ENCODE measurements at places on chromosomes 5 and 9.

DNA sequence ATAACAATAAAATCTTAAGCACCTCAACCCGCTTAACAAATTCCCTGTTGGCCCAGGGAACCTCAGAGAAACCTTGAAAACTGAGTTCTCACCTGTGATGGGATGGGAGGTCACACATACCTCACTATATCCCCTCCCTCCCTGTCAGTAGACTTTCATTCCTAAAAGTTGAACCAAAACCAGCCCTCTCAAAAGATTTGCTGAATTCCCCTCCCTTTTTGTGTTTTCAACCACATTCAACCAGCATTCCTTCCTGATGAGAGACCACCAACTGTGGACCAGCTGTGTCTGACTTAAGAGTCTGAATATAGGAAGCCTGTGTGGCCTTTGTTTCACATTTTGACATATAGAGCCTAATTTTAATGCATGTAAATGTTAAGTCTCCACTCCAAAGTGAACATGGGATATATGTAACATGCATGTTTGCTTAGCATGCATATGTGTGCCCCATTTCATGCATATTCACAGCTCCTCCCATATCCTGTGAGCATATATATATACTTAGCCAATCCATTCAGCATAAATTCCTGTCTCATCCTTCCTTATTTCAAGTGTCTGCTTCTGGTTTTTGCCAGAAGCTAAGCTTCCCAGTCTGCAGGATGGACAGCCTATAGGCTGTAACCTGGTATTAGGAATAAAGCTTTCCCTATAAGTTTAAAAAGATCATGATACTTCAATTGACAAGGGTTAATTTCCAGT lies 604.6 kb downstream of the PTPRD start:
- no peak for DNase-seq

GRCh38 chr9:70352802-70353201 lies 61.7 kb downstream of the KLF9 start:
- peak; percentile 11 for DNase-seq

GRCh38 chr9:121937240-121937639 lies 155.9 kb downstream of the TTLL11 start:
- DNase-seq: no peak

DNA sequence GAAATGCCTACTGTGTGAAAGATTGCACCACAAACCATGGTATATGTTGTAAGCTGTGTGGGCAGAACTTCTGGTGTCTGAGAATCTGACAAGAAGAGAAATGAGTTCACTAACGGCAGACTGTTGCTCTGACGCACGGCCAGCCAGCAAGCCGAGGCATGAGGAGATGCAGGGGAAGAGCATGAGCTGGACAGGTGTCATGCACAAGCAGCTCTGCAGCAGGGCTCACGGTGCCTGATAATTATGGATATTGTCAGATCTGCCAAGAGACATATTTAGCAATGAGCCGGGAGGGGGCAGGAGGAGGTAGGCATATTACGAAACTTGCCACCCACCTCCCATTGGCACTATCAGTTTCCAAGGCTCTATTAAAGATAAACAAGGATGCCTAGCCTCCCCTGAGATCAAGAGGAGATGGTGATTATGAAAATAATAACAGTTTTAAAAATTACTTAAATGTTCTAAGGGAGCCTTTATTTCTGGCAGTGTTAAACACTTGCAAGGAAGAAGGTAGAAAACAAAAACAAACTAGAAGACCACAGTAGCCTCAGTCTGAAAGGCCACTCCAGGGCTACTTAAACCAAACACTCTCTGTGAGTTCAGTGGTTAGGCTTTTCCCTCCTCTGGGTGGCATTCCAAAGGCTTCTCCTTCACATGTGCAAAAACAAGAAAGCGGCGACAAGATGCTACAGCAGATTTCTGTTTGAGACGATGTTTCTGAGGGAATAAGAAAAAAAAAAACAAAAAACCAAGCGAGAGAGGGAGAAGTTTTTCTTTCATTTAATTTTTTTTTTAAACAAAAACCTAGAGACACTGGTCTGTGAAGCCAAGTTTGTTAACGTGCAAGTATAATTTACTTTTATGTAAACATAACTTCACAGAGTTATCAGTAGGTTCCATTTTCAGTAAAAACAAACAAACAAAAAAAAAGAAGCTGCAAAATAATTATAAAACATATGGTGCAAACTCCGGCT lies 339.5 kb downstream of the BNC2 start:
- no peak for DNase-seq

- DNase-seq: peak; percentile 61
These were observed 29.7 kb upstream of the AUH start for GRCh38 chr9:91391412-91391811.

DNA sequence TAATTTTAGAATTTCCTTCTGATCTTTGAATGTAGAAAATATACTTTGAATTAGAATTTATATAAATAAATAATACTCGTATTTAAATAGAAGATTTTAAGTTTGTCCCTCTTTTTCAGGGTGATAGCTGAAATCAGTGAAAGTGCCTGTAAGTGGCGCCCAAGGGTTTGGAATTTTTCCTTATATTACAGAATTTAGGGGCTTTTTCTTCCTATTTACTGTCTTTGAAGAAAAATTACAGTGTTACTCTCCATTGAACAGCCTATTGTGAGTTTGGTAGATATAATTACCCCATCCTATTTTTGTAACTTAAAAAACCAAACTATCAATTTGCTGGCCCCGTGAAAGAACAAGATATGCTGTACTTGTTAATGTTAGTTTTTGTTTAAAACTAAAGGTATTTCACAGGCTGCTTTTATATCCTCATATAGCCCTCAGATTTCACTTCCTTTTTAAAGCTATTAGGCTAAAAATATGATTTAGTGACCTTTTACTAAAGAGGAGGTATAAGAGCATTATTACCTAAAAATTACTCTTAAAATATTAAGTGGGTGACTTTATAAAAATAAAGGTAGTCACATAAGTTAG lies 3.2 kb downstream of the MAP3K1 start:
- peak; percentile 57 for DNase-seq

DNA sequence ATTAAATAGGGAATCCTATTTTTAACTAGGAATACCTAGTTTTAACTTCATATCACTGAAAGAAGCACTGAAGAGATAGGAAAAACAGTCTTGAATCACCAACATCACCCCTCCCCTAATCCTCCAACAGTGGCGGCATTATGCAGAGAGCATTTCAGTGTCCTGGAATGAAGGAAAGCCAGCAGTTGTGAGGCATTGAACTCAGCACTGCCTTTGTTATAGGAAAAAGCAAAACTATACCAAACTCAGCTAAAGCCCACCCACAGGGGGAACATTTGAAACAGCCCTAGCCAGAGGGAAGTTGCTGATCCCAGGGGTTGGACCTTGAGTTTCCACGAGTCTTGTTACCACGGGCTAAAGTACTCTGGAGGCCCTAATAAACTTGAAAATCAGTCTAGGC lies 310.6 kb upstream of the EDIL3 start:
- DNase-seq: no peak

- DNase-seq: no peak
These were observed 60.0 kb downstream of the POU5F2 start for GRCh38 chr5:93681432-93681831.

Data from dermis microvascular lymphatic vessel endothelial cell (primary cell).